ENCODE measurements at places on chromosomes 4 and X. TPM values are rescaled to one million over a fixed set of nuclear protein-coding genes. Genes with fewer than 3 reads are reported as not detected.

DNA sequence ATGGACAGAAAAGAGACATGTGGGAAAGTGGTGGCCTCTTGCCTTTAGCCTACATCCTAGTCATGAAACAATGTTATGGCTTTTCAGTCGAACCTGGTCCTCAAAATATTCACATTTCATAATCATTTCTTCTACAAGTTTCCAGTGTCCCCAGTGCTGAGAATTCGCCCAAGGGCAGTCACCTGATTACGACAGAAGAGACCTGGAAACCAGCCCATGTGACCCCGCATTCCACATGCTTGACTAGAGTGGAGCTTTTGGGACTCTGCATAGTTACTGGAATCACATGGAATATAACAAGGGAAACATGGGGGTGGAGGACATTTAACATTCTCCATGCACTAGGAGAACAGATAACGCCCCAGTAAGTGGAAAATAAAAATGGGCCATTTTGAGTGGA lies 100.1 kb downstream of the PPARGC1A start:
- no peak for DNase-seq

ELF4 gene
- total RNA-seq: 26.7 TPM

GRCh38 chr4:128835498-128836222 lies 26.2 kb downstream of the JADE1 start:
- no peak for DNase-seq

- DNase-seq: no peak
Measured at GRCh38 chr4:84623661-84624060, 40.7 kb downstream of the CDS1 start.

DNA sequence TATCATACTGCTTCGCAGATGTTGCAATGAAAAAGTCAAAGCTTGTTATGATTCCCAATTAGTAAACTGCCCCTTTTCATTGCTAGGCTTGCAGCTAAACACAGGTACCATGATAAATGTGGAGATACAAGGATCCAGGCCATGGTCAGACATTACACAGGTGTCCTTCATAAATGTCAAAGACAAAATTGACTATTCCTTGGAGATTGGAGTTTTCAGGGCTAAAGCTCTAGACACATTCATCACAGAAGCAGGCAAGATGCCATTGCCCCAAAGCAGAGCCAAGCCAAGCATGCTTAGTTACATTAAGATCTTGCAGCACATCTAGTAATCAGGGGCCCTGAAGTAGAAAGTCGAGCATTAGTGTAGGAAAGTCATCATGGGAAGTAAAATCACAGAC lies 111.3 kb upstream of the INTU start:
- DNase-seq: no peak
